ENCODE measurements at places on chromosomes 2 and 18. TPM values are rescaled to one million over a fixed set of nuclear protein-coding genes. Genes with fewer than 3 reads are reported as not detected.

DNA sequence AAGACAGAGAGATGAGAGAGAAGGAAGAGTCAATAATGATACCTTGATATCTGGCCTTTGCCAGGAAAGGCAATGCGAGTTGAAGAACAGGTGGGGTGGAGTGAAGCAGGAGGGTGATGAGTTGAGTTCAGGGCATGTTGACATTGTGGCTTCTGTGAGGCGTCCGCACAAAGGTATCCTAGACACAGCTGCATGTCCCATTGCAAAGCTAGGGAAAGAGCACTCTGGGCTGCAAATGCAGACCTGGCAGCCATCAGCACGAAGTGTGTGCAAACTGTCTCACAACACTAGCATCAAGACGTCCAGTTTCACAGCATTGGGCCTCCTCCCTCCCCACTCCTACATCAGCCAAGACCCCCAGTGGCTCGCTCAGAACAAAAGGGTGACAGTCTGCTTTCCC, 36.1 kb downstream of the TEX51 start:
- no peak for DNase-seq

GRCh38 chr2:151953467-151953866, 125.2 kb upstream of the ARL5A start:
- DNase-seq = no peak

DNA sequence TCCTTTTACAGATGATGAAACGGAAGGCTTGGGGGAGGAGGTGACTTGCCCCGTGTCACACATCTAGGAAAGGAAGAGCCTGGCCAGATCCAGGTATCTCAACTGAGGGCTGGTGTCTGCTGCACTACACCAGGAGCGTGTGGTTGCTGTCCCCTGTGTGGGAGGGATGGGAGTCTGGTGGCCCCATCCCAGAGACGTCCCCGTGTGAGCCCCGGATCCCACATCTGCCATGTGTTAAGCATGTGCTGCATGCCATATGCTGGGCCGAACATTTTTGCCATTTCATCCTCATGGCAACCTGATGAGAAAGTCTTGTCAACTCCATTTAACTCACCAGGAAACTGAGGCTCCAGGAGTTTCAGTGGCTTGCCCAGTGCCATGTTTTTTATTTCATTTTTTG, 4.2 kb downstream of the GAREM2 start:
- no peak for DNase-seq

- DNase-seq = no peak
These were observed 106.3 kb downstream of the TFCP2L1 start for GRCh38 chr2:121178730-121179129.

- DNase-seq = peak; percentile 28
These were observed 185.7 kb downstream of the FAM210A start for GRCh38 chr18:13540477-13541182.

CCDC68 gene
- total RNA-seq = not detected

GRCh38 chr2:24456599-24457556, 34.2 kb upstream of the NCOA1 start:
- no peak for DNase-seq

DNA sequence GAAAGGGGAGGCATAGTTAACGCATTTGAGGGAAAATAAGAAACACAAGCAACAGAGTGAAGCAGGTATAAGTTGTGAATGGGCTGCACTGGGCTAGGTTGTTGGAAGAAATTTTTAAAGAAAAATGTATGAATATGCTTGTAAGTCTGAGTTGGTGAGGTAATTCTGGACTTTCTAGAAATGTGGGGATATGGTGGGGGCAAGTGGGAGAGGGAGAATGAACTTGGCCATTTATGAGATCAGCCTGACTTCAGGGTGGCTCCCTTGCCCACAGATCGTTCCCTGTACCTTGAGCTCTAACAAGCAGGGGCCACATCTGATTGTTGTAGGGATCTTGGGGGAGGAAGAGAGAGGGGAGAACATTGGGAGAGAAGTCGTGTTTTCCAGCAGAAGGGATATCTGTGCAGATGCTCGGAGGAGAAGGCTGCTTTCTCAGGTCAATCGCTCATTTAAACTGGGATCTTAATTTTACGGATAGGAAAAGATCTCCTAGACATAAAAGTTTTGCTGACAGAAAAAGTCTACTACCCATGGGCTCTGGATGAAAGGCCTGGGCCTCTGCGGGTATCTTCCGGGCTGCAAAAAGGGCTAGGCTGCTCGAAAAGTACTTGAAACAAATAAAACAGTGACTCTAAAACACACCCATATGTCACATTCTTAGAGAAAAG, 42.5 kb upstream of the FZD5 start:
- DNase-seq = no peak

RAB1A gene
- total RNA-seq = 51.8 TPM

DNA sequence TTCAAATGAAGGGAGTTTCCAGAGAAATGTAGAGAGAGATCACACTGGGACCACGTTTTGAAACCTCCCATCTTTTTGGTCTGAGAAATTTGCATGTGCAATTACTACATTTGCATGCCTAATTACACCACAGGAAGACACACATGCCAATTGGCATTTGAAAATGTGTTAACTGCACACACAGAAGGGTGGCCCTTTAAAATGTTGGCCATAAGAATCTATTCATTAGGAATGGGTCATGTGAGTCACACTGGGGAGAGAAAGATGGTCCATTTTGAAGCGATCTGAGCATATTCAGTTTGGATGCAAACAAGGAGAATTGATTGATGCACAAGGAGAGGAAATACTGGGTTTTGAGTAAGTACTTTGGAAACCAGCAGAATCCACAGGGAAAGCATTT, 1407.1 kb upstream of the ACVR2A start:
- no peak for DNase-seq

DNA sequence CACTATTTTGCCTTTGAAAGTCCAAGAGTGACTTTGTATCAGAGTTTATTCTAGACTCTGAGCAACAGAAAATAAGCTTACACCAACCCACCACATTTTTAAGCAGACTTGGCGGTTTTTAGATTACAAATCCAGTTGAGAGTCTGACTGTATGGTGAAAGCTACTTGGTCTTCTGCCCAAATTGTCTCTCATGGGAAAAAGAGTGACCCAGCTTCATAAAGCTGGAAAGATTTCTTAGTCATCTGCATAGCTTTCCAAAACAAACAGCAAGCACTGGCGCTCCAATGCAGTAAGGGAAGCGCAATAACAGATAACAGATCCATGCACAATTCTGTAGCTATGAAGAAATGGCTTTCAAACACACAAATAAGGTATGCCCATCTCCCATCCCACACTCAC, 7.1 kb downstream of the DSG1 start:
- no peak for DNase-seq

SPP2 gene
- not detected for total RNA-seq

DNA sequence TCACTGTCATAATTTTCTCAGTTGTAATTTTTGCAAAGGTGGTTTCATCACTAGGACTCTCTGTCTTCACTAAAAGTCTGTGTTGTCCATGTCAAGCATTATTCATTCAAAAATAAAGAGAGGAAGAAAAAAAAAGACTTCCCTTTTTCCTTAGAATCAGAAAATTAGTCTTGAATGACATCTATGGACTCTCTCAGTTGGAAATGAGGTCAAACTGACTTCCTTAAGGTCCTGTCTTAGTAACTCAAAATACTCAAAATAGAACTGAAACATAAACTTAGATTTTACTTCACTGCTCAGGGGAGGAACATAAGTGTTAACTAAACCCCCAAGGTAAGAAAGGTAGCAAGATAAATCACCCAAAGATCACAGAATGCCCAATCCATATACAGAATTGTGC, 2.2 kb upstream of the ZNF407 start:
- no peak for DNase-seq

CPO gene
- total RNA-seq = not detected

DNA sequence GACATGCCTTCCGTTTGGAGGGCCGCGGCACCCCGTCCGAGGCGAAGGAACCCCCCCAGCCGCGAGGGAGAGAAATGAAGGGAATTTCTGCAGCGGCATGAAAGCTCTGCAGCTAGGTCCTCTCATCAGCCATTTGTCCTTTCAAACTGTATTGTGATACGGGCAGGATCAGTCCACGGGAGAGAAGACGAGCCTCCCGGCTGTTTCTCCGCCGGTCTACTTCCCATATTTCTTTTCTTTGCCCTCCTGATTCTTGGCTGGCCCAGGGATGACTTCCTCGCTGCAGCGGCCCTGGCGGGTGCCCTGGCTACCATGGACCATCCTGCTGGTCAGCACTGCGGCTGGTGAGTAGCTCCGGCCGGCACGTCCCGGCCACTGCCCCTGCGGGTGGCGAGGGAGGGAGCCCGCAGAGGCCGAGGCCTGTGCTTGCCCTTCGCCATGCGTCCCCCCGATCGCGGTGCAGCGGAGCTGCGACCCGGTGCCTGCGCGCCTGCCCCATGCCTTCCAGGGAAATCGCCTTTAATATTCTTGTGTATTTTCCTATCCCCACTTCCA, 1.2 kb downstream of the BMPR2 start:
- no peak for DNase-seq

SCRN3 gene
- 20.6 TPM for total RNA-seq

GRCh38 chr2:240825476-240825875, 5.5 kb upstream of the KIF1A start:
- DNase-seq = no peak

UPP2 gene
- not detected for total RNA-seq

LYPD1 gene
- total RNA-seq = not detected

GRCh38 chr2:197308996-197309690, 1.4 kb downstream of the ANKRD44 start:
- no peak for DNase-seq

- peak; percentile 30 for DNase-seq
These were observed 106.3 kb downstream of the TTN start for GRCh38 chr2:178700922-178701342.

GRCh38 chr2:109560265-109560664, 53.5 kb downstream of the SEPTIN10 start:
- no peak for DNase-seq
